Gastrocnemius medialis (tissue), 4 donors: ENCODE measurements at places on chromosomes 4 and X. TPM values are rescaled to one million over a fixed set of nuclear protein-coding genes. Genes with fewer than 3 reads are reported as not detected.
A peak's percentile ranks its signal among the peaks of the same experiment; 100 is the strongest.

Gene GLRB
- total RNA-seq, result 0.55 TPM

Gene STATH
- total RNA-seq, result not detected

Gene SPACA5
- not detected for total RNA-seq

Gene NDP
- total RNA-seq, result not detected

Gene CXCR3
- not detected for total RNA-seq

Gene SHROOM4
- total RNA-seq, result 3.8 TPM

Gene TRPC3
- total RNA-seq, result 0.09 TPM

Gene GAGE12J
- total RNA-seq, result not detected

Gene CSAG2
- total RNA-seq, result not detected

Gene C4orf50
- not detected for total RNA-seq

Gene ERVMER34-1
- total RNA-seq, result not detected

DNA sequence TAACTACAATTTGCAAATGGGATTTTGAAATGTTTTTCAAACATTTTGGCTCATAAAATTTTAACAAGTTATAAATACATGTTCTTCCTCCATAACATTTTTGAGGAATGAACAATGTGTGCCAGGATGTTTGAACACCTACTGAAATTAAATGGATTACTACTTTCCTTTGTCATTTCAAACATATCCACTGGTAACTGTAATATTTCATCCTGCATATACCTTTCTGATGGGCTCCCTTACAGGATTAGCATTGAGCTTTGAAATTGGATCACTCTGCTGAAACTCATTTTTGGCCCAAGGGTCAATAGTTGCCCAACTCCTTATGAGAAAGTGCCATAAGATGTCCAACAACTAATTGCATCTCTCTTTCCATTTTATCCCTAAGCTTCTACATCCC, 17.6 kb downstream of the GRPR start:
- H3K27ac ChIP-seq, result no peak overlapping the region
- no peak overlapping the region for H3K4me3 ChIP-seq
- H3K27me3 ChIP-seq, result no peaks in the 10 kb centered on the region

- peak overlapping the region; percentile 28 for H3K27ac ChIP-seq
- H3K27me3 ChIP-seq, result no peaks in the 10 kb centered on the region
- no peak for DNase-seq
- H3K4me1 ChIP-seq, result peaks cover 91% of the 10 kb centered on the region
Observed at GRCh38 chr4:143358923-143359643, 22.4 kb downstream of the GAB1 start.

GRCh38 chr4:24515698-24516097, 68.7 kb downstream of the DHX15 start:
- DNase-seq, result no peak
- no peaks in the 10 kb centered on the region for H3K27me3 ChIP-seq
- no peak overlapping the region for H3K4me3 ChIP-seq
- H3K4me1 ChIP-seq, result peaks cover 16% of the 10 kb centered on the region

- DNase-seq, result no peak
- no peak overlapping the region for H3K27ac ChIP-seq
- H3K4me1 ChIP-seq, result no peaks in the 10 kb centered on the region
- no peaks in the 10 kb centered on the region for H3K27me3 ChIP-seq
Observed at GRCh38 chrX:67436867-67437266, 107.0 kb upstream of the AR start.

DNA sequence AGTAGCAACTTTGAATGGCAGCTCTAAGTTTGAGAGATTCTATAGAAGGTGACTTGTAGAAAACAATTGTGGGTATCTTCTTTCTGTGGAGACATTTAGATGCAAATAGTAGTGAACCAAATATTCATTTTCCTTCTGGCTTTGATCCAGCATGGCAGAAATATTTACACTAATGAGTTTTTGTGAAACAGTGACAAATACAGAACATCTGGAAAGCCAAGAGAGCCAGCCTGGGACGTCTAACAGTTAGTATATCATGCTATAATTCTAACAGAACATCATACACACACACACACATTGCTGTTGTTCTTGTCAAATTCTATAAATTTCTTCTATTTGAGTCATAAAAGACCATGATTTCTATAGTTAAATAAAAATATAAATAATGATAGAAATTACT, 1777.9 kb downstream of the ARAP2 start:
- H3K4me1 ChIP-seq, result no peaks in the 10 kb centered on the region
- no peak overlapping the region for H3K4me3 ChIP-seq
- H3K36me3 ChIP-seq, result no peaks in the 10 kb centered on the region
- no peak overlapping the region for H3K27ac ChIP-seq
- DNase-seq, result no peak

DNA sequence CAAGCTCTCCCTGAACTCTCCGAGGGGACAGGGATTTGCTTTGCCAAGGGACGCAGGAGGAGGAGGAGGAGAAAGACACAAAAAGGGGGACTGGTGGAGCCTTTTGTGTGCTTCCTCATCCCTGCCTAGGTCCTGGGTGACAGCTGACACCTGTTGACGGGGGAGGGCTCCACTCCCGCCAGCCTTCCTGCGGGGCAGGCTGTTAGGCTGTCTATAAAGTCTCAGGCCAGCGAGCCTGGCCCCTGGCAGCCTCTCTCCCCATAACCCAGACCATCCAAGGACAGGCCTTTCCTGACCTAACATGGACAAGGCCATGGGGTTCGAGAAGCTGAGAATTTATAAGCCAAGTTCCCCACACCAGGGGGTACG, 832 bp upstream of the EVC2 start:
- H3K27me3 ChIP-seq, result peaks cover 16% of the 10 kb centered on the region
- no peak for DNase-seq
- H3K27ac ChIP-seq, result peak overlapping the region; percentile 59
- H3K4me1 ChIP-seq, result no peaks in the 10 kb centered on the region
- H3K36me3 ChIP-seq, result no peaks in the 10 kb centered on the region
- H3K4me3 ChIP-seq, result peak overlapping the region; percentile 46

GRCh38 chr4:136599890-136600289, 932.4 kb downstream of the PCDH18 start:
- DNase-seq, result no peak
- H3K27me3 ChIP-seq, result no peaks in the 10 kb centered on the region
- no peak overlapping the region for H3K27ac ChIP-seq
- no peak overlapping the region for H3K4me3 ChIP-seq

DNA sequence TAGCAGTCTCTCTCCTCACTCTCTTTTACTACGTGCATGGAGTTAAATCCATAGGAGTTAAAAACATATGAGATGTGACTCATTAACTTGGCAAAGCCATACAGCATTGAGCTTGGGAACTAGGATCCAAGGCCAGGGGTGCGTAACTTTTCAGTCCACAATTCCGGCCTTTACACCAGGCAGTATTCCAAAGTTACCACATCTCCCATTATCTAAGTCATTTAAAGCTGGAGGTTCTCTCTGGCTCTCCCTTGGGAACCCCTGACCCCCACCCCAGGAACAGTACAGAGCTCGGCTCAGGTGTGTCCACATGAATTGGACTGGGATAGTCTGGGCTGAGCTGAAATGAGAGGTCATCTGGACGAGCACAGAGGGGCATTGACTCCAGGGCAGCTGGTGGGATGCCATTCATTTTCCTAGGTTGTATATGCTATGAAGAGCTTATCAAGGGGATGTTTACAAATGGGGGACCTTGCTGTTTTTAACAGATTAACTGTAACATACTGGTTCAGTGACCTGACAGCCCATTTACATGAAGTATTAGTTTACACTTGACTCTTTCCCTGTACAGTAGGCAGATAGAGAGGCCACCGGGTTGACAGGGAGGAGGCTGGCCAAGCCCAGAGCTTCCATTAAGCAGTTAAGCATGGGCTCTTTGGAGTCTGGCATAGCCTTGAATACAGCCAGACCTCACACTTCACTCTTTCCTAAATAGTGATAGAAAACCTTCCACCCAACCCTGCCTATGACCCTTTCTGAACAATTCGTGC, 128.8 kb downstream of the RAB28 start:
- H3K4me3 ChIP-seq, result no peak overlapping the region
- no peak for DNase-seq
- H3K27ac ChIP-seq, result no peak overlapping the region
- H3K27me3 ChIP-seq, result no peaks in the 10 kb centered on the region

DNA sequence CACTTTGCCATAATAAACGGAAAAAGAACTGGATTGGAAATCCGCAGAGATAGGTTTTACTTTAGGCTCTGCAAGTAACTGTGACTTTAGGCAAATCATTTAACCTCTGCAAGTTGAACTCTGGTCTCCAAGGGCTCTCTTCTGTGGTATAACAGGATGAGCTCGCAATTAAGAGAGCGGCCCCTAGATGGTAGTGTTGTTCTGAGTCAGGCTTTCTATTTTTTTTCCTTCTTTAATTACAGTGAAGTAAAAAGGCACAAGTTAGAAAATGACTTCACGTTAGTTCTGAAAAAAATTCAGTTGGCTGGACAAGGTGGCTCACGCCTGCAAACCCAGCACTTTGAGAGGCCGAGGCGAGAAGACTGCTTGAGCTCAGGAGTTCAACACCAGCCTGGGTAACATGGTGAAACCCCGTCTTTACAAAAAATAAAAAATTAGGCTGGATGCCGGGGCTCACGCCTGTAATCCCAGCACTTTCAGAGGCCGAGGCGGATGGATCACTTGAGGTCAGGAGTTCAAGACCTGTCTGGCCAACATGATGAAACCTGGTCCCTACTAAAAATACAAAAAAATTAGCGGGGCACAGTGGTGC, 18.0 kb downstream of the RPS3A start:
- peak; percentile 37 for DNase-seq
- no peak overlapping the region for H3K4me3 ChIP-seq
- no peak overlapping the region for H3K27ac ChIP-seq
- H3K27me3 ChIP-seq, result no peaks in the 10 kb centered on the region
- H3K36me3 ChIP-seq, result peaks cover 22% of the 10 kb centered on the region
- no peaks in the 10 kb centered on the region for H3K4me1 ChIP-seq

DNA sequence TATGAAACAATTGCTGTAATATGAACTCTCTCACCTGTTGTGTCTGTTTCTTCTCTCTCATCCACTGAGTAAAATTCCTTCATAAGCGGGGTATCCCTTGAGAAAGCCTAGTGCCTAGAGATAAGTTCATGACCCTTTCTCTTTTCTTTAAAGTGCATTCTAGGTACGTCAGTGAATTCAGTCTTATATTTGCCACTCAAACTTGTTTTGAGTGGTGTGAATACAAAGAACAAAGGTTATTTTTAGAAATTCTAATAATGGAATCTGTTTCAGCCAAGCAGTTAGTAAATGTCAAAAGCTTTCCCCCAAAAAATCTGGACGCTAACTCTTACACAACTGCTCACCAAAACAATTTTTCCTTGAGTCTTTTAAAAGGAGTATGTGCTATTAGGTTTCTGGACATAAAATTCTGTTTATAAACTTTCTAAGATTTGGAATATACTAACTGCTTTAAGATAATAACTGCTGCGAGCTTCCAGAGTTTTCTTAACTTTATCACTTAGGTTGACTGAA, 112.0 kb downstream of the VEGFC start:
- H3K27ac ChIP-seq, result no peak overlapping the region
- no peaks in the 10 kb centered on the region for H3K36me3 ChIP-seq
- H3K4me1 ChIP-seq, result peaks cover 3% of the 10 kb centered on the region
- H3K27me3 ChIP-seq, result no peaks in the 10 kb centered on the region
- H3K4me3 ChIP-seq, result no peak overlapping the region

GRCh38 chr4:153593161-153593560, 90.9 kb upstream of the TLR2 start:
- no peak overlapping the region for H3K4me3 ChIP-seq
- H3K36me3 ChIP-seq, result peaks cover 40% of the 10 kb centered on the region
- H3K4me1 ChIP-seq, result peaks cover 11% of the 10 kb centered on the region
- no peaks in the 10 kb centered on the region for H3K27me3 ChIP-seq
- peak overlapping the region; percentile 74 for H3K27ac ChIP-seq

- H3K4me3 ChIP-seq, result no peak overlapping the region
- no peaks in the 10 kb centered on the region for H3K4me1 ChIP-seq
- H3K27me3 ChIP-seq, result no peaks in the 10 kb centered on the region
- no peak overlapping the region for H3K27ac ChIP-seq
- no peak for DNase-seq
- no peaks in the 10 kb centered on the region for H3K36me3 ChIP-seq
Observed at GRCh38 chr4:186078981-186079638, 10.2 kb downstream of the TLR3 start.

GRCh38 chr4:103244251-103244650, 46.1 kb upstream of the CENPE start:
- no peak for DNase-seq
- H3K4me3 ChIP-seq, result no peak overlapping the region

DNA sequence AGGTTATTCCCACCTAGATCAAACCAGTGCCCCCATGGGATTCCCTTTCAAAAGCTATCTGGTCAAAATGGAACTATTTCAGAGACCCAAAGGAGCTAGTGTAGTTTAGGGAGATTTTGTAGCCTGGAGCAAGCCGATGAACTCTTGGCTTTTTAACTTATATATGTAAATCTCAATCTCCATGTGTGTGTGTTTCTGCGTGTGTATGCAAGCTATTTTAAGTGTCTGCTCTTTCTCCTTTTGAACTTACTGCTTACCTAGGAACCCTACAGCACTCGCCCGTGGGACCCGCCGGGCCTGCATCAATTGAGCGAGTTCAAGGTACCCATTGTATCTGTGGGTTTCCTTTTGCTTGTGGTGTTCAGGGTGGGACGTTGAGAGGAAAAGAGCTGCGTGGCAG, 10.4 kb downstream of the CSTF2 start:
- no peak for DNase-seq
- no peak overlapping the region for H3K4me3 ChIP-seq
- H3K27ac ChIP-seq, result no peak overlapping the region
- no peaks in the 10 kb centered on the region for H3K4me1 ChIP-seq
- H3K27me3 ChIP-seq, result no peaks in the 10 kb centered on the region

DNA sequence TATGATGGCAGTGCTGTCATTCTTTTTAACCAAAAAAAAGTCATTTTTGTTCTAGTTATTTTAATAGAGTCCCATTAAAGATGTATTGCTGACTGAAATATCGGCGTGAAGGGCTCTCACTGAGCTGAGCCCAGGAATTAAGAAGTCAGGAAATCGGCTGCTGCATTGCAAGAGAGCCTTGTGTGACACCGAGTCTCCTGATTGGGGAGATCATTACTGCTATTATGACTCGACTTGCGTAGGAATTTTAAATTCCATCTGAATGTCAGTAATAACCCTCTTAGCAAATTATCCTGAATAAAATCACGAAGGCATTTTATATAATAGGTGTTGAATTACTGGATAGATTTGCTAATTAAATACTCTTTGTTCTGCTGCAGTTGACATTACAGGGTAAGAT, 111.5 kb downstream of the POLA1 start:
- H3K4me3 ChIP-seq, result no peak overlapping the region
- H3K36me3 ChIP-seq, result no peaks in the 10 kb centered on the region
- DNase-seq, result no peak
- no peaks in the 10 kb centered on the region for H3K4me1 ChIP-seq
- H3K27ac ChIP-seq, result no peak overlapping the region

DNA sequence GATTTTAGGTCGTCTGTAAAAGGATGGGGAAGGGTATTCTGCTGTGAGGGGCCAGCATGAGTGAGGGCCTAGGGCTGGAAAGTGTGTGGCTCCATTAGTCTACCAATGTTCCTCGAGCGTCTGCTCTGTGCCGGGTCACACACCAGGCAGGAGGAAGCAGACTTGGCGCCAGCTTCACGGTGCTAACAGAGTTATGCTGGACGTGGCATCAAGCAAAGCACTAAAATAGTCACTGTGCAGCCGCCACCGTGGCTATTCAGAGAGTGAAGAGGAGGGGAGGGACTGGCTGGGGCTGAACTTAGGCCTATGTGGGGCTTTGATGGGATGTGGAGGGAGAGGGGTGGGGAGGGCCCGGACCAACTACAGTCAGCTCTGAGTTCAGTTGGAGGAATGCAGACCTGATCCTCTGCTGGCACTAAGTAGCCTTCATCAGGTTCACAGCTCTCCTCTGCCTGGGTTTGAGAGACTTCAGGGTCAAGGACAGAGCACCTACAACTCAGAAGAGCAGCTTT, 83.9 kb upstream of the MSX1 start:
- no peaks in the 10 kb centered on the region for H3K27me3 ChIP-seq
- no peak for DNase-seq
- H3K36me3 ChIP-seq, result no peaks in the 10 kb centered on the region
- no peak overlapping the region for H3K27ac ChIP-seq
- no peak overlapping the region for H3K4me3 ChIP-seq

GRCh38 chr4:149765630-149766029, 50.0 kb downstream of the IQCM start:
- no peaks in the 10 kb centered on the region for H3K4me1 ChIP-seq
- H3K36me3 ChIP-seq, result no peaks in the 10 kb centered on the region
